NCI-H226 (cell line): ENCODE measurements at places on chromosomes 2 and 18.

DNA sequence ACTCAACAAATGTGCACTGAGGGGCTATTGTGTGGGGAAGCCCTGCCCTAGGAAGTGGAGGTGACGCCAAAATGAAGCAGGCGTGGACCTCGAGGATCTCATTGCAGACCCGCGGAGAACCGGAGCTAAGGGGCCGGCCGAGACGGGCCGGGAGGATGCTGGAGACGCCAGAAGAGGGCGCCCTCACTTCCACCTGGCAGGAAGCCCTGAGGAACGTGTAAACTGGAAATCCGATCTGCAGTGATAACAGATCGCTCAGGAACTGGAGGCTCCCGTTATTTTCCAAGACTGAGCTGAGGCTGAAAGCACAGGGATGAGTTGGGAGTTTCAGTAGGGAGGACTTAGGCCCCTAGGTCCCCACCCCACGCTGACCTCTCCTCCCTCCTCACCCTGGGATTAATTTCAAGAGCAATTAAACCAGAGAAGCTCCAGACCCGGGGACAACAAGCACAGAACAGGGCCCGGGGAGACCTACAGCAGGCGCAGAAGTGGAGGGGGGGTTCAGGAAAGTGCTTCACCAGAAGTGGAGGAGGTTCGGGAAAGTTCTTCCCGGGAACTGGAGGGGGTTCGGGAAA lies 7.7 kb upstream of the COL6A3 start:
- DNase-seq, result peak; percentile 59

GRCh38 chr2:79887747-79888374 lies 375.0 kb downstream of the CTNNA2 start:
- peak; percentile 9 for DNase-seq

GRCh38 chr18:24990671-24991134 lies 361.3 kb downstream of the ZNF521 start:
- DNase-seq, result no peak

GRCh38 chr2:164151522-164151921 lies 415.7 kb upstream of the FIGN start:
- peak; percentile 28 for DNase-seq

GRCh38 chr2:4258563-4258962 lies 555.2 kb downstream of the DCDC2C start:
- DNase-seq, result no peak

DNA sequence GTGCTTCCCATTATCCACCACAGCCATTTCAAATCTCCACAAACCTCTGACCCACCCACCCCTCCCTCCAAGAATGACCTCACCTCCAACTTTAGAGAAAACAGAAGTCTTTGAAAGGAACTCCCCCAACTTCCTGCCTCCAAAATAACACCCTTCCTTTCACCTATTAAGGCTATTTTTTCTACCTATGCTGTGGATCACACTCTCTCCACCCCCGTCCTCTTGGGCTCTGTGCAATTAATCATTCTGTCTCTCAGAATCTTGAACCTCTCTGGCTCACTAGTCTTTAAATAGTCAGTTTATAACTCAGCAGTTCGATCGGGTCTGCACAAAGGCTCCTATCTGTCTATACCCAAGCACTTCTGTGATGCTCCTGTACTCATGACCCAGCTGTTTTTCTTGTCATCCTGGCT lies 37.3 kb upstream of the XPO1 start:
- DNase-seq, result peak; percentile 3

- DNase-seq, result no peak
Observed at GRCh38 chr18:75831960-75832359, 404.5 kb upstream of the SMIM21 start.

- no peak for DNase-seq
Observed at GRCh38 chr2:71612581-71613402, 159.4 kb downstream of the DYSF start.

DNA sequence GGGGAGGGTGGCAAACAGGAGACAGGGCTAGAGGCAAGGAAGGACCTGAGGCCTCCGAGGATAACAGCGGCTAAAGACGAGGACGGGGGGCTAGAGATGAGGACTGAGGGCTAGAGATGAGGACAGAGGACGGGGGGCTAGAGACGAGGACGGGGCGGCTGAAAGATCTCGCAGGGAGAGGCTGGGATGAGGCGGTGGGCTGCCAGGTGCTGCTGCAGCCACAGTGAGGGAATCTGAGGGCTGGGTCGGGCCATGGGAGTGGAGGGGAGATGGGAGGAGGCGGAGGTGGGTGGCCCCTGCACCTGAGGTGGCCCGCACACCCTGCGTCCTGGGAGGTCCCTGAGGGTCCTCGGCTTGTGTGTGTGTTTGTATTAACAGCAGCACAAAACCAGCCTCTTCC lies 350.2 kb upstream of the SALL3 start:
- DNase-seq, result no peak
